Daoy (cell line): ENCODE measurements at places on chromosomes 2 and 18. TPM values are rescaled to one million over a fixed set of nuclear protein-coding genes. Genes with fewer than 3 reads are reported as not detected.

- DNase-seq: no peak
These were observed 85.2 kb downstream of the SLC4A10 start for GRCh38 chr2:161709428-161709827.

DNA sequence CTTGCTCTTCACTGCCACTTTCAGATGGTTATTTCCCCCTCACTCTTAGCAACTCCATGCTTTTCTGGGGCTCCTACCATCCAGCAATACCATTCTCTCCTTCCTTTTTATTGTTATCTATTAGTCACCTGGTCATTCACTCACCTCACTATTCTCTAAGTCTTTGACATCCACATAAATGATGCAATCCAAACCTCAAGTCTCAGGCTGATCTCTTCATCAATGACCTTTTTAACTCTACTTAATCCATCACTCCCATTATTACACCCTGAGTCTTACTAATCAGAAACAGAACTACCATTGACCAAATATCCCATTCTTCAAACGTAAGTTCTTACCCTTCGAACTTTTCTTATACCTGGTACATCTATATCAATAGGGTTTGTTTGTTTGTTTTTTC is 79.7 kb downstream of the ITSN2 start:
- no peak for DNase-seq

GRCh38 chr2:219172231-219173154 is 2.7 kb upstream of the SLC23A3 start:
- no peak for DNase-seq

DNA sequence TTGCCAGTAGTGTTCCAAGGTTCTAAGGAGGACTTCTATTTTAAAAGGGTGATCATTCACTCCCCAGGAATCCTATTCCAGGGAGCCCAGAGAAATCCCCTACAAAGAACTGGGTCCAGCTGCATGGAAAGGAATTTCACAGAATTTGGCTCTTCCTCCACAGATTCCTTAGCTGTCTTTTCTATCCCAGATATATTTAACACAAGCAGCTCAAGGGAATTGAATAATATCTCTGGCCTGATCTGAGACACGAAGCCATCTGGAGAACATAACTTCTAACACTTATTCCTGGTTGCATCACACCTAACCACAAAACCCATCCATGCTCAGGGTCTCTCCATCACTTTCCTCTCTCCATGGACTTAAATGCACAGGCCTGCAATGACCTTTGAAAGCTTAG is 306.7 kb upstream of the ACVR2A start:
- no peak for DNase-seq

- peak; percentile 80 for DNase-seq
These were observed 75.3 kb upstream of the NPAS2 start for GRCh38 chr2:100744589-100744988.

DNA sequence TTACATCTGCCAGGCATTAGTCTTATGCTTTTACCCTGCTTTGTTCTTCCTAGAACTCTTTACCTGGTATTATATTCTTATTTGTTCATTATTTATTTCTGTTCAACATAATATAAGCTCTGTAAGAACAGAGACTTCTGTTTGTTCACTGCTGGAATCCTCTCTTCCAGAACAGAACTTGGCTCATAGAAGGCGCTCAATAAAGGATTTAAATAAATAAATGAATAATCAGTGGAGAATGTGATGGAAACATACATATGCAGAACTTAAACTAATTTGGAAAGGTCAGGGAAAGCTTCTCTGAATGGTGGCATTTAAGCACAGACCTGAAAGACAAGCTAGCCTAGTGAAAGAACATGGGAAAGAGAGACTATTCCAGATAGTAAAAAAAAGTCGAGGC is 24.3 kb downstream of the NCKAP1 start:
- no peak for DNase-seq

- DNase-seq: no peak
These were observed 9.1 kb downstream of the ALPP start for GRCh38 chr2:232387451-232388171.

- no peak for DNase-seq
These were observed 20.6 kb upstream of the NDUFV2 start for GRCh38 chr18:9081940-9082339.

DNA sequence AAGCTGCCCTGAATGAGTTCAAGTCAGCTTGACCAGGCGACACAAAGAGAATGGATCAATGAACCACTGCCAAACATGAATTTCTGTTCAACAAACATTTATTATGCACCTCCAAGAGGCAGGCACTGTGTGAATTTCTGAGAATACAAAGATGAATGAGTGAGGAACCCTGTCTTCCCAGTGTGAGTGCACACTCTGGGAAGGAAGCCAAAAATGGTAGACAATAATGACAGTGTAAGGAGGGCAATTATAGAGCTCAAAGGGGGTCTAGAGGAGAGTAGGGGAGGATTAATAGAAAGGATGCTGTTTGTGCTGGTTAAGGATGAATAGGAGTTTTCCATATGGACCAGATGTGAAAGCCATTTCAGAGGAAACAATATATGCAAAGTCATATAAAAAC is 213.4 kb downstream of the DCC start:
- DNase-seq: no peak

DNA sequence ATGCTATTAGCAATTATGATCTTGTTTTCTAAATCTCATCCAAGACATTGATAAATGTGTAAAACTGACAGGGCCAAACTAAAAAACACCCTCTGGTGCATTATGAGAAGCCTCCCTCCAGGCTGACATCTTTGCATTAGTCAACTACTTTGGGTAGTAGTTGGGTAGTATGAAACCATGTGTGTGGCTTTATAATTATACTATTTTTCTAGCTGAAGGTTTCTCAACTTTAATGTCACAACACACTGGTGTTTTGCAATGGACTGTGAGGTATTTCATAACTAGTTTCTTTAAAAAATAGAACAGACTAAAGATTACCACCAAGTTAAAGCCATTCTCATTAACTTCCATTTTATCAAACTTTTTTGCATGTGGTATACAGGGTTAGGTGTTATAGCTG is 73.1 kb upstream of the RBMS1 start:
- DNase-seq: no peak

DNA sequence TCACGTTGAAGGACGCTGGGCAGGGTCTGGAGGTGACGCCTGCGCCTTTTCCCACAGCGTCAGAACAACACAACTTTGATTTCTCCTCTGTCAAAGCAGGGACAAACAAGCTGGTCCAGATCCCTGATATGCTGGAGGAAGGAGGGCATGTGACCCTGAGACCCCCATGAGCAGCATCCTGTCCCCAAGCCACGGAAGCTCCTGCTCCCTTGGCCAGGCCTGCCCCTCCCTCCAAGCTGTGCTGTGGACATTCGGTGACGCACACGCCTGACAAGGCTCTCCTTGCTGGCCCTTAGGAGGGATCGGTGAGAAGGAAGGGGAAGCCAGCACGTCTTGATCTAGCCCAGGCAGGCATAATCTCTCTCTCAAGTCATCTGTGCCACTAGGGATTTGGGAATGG is 11.3 kb downstream of the MLPH start:
- no peak for DNase-seq

GRCh38 chr2:146602856-146603255 is 1242.0 kb upstream of the ACVR2A start:
- DNase-seq: no peak

- no peak for DNase-seq
These were observed 138.4 kb upstream of the COL3A1 start for GRCh38 chr2:188835821-188836220.

DNA sequence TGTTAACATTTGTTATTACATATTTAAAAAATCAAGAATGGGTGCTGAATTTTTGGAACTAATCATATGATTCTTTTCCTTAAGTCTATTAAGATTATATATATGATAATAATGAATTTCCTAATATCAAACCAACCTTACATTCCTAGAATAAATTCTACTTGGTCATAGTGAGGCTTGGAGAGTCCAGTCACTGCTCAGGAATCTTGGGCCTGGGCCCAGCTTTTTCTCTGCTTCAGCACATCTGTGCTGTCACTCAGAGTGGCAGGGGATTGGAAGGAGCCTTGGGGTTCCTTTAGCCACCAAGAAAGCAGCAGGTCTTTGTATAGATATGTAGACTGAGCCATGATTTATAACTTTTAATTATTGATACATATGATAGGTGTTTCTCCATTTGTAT is 19.9 kb upstream of the ZAP70 start:
- DNase-seq: no peak

- DNase-seq: no peak
These were observed 475 bp downstream of the B3GNT2 start for GRCh38 chr2:62196278-62196901.

DNA sequence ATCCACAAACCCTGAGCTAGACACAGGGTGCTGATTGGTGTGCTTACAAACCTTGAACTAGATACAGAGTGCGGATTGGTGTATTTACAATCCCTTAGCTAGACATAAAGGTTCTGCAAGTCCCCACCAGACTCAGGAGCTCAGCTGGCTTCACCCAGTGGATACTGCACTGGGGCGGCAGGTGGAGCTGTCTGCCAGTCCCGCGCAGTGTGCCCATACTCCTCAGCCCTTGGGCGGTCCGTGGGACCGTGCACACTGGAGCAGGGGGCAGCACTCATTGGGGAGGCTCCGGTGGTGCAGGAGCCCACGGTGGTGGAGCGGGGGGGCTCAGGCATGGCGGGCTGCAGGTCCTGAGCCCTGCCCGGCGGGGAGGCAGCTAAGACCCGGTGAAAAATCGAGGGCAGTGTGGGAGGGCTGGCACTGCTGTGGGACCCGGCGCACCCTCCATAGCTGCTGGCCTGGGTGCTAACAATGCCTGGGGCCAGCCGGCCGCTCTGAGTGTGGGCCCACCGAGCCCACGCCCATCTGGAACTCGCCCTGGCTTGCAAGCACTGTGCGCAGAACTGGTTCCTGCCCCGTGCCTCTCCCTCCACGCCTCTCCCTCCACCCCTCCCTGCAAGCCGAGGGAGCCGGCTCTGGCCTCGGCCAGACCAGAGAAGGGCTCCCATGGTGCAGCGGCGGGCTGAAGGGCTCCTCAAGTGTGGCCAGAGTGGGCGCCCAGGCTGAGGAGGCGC is 75.6 kb downstream of the MOB4 start:
- no peak for DNase-seq

DNAH7 gene
- 0.11 and 0.27 TPM in 2 replicates for total RNA-seq

RFTN2 gene
- 0.24 TPM in 1 of 2 replicates, not detected in the other for total RNA-seq

MXD1 gene
- 1.5 and 4.7 TPM in 2 replicates for total RNA-seq

GALR1 gene
- not detected in 2 replicates for total RNA-seq

RSAD2 gene
- total RNA-seq: 3.0 and 5.8 TPM in 2 replicates

DLGAP1 gene
- total RNA-seq: 0.27 and 2.9 TPM in 2 replicates

GULP1 gene
- 13.4 and 25.9 TPM in 2 replicates for total RNA-seq

SIX2 gene
- total RNA-seq: 11.4 and 12.2 TPM in 2 replicates

SERPINB2 gene
- 17.2 and 18.1 TPM in 2 replicates for total RNA-seq

CYP27C1 gene
- 0.34 and 0.83 TPM in 2 replicates for total RNA-seq

ZNF638 gene
- total RNA-seq: 69.8 and 132 TPM in 2 replicates

ZNF396 gene
- total RNA-seq: 0.74 and 5.4 TPM in 2 replicates

KIF1A gene
- total RNA-seq: 15.0 and 16.2 TPM in 2 replicates

ITM2C gene
- total RNA-seq: 41.8 and 41.9 TPM in 2 replicates
